SJCRH30 (cell line): ENCODE measurements at places on chromosomes 5 and 9. TPM values are rescaled to one million over a fixed set of nuclear protein-coding genes. Genes with fewer than 3 reads are reported as not detected.

ECM2 gene
- not detected in 2 replicates for total RNA-seq

GABRB2 gene
- total RNA-seq: not detected in 2 replicates

PCDHGB2 gene
- total RNA-seq: 8.9 and 9.8 TPM in 2 replicates

FOXD4L4 gene
- total RNA-seq: 0.53 and 0.59 TPM in 2 replicates

SCGB3A2 gene
- total RNA-seq: not detected in 2 replicates

MZB1 gene
- total RNA-seq: 0.24 TPM in 1 of 2 replicates, not detected in the other

TOPORS gene
- 29.1 and 32.1 TPM in 2 replicates for total RNA-seq

PLPP1 gene
- 31.3 and 35.1 TPM in 2 replicates for total RNA-seq

- DNase-seq: no peak
- H3K4me3 ChIP-seq: no peak overlapping the region
- H3K4me1 ChIP-seq: no peaks in the 10 kb centered on the region
- H3K27ac ChIP-seq: no peak overlapping the region
- no peaks in the 10 kb centered on the region for H3K36me3 ChIP-seq
- no peaks in the 10 kb centered on the region for H3K27me3 ChIP-seq
Measured at GRCh38 chr5:3778000-3778550, 182.4 kb downstream of the IRX1 start.

DNA sequence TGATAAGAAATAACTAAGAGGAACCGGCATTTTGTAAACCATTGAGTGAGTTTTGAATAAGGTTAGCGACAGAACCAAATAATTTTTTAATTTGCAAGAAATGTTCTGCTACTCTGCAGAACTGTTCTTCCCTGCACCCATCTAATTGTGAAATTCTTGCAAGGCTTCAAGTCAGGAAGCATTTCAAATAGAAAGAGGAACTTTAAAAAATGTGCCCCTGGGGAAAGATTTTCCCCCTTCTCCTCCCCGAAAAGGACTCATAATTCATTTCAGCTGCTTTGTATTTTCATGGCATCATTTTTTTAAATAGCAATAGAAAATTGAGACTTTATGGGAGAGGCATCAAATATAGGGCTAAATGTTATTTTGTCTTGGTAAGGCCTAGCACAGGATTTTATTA, 180.9 kb upstream of the ANKRD55 start:
- H3K27ac ChIP-seq: no peak overlapping the region
- no peak overlapping the region for H3K4me3 ChIP-seq

DNA sequence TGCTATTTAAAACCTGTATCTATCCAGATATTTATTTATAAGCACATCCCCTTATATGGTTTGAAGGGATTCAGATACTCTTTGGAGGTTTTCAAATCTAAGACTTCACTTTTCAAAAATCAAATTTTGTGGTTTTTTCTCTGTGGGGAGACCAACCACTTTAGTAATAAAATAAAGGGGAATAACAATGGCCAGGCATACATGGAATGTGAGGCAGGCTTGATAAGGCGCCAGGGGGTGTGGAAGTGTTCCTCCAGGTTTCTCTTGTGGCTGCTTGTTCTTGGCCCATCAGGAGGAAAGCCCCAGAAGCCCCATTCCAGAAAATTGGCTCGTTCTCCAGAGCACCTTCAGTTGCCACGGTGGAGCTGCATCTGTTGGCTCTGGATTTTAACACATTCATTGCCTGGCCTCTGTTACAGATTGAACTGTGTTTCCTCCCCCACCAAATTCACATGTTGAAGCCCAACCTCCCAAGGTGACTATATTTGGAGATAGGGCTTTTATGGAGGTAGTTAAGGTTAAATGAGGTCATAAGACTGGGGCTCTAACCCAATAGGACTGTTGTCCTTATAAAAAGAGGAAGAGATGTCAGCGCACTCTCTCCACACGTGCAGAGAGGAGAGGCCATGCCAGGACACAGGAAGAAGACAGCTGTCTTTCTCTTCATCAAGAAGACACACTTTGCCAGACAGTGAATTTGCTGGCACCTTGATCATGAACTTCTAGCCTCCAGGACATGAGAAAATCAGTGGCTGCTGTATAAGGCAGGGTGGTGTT, 195.9 kb downstream of the TMEM38B start:
- no peaks in the 10 kb centered on the region for H3K27me3 ChIP-seq
- no peak overlapping the region for H3K27ac ChIP-seq
- no peak for DNase-seq
- H3K4me3 ChIP-seq: no peak overlapping the region
- peaks cover 6% of the 10 kb centered on the region for H3K4me1 ChIP-seq
- no peaks in the 10 kb centered on the region for H3K36me3 ChIP-seq

DNA sequence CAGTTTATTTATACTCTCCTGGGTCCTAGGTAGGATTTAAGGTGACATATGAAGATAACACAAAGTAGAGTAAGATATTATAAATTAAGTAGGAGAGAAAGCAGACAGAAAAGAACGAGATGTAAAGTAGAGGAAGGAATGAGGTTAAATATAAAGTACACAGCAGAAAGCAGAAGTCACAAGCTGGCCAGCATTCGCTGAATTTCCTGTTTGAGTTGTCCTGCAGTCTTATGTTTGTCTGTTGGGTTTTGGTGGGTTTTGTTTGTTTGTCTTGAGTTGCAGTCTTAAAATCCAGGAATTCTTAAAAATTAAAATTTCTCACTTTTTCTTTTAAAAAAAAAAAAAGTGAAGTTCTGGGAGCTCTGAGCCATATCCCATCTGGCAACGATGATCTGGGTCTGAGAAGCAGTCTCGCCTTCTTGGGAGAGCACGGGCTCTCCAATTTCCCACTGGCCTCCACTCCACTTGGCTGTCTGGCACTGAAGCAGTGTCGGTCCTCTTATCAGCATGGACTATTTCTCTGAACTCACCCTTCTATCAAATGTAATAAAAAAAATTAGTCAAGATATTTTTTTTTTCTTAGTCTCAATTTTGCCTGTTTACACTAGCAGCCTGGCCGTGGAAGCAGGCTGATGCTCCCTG, 2.0 kb downstream of the S100Z start:
- no peaks in the 10 kb centered on the region for H3K4me1 ChIP-seq
- H3K27ac ChIP-seq: no peak overlapping the region
- H3K4me3 ChIP-seq: no peak overlapping the region
- no peaks in the 10 kb centered on the region for H3K27me3 ChIP-seq
- DNase-seq: no peak

DNA sequence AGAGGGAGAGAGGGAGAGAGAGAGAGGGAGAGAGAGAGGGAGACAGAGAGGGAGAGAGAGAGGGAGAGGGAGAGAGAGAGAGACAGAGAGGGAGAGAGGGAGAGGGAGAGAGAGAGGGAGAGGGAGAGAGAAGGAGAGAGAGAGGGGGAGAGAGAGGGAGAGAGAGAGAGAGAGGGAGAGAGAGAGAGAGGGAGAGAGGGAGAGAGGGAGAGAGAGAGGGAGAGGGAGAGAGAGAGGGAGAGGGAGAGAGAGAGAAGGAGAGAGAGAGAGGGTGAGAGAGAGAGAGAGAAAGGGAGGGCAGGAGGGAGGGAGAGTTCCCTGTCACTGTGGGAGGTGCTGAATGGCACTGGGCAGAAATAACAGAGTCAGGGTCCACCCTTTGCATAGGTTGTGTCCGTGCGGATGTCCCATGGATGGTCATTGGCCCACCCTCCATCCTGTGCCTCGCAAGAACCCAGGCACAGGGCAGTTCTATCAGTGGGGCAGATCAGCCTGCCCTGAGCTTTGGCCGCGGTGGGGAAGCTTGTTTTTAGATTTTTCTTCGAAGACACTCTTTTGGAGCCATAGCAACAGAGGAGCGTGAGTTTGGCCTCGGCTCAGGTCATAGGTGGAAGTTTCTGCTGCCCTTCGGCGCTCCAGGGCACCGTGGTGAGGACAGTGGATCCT, 30.1 kb downstream of the ADAMTSL2 start:
- peaks cover 19% of the 10 kb centered on the region for H3K4me1 ChIP-seq
- H3K27me3 ChIP-seq: no peaks in the 10 kb centered on the region
- no peak for DNase-seq
- no peak overlapping the region for H3K27ac ChIP-seq
- no peak overlapping the region for H3K4me3 ChIP-seq
- H3K36me3 ChIP-seq: no peaks in the 10 kb centered on the region

DNA sequence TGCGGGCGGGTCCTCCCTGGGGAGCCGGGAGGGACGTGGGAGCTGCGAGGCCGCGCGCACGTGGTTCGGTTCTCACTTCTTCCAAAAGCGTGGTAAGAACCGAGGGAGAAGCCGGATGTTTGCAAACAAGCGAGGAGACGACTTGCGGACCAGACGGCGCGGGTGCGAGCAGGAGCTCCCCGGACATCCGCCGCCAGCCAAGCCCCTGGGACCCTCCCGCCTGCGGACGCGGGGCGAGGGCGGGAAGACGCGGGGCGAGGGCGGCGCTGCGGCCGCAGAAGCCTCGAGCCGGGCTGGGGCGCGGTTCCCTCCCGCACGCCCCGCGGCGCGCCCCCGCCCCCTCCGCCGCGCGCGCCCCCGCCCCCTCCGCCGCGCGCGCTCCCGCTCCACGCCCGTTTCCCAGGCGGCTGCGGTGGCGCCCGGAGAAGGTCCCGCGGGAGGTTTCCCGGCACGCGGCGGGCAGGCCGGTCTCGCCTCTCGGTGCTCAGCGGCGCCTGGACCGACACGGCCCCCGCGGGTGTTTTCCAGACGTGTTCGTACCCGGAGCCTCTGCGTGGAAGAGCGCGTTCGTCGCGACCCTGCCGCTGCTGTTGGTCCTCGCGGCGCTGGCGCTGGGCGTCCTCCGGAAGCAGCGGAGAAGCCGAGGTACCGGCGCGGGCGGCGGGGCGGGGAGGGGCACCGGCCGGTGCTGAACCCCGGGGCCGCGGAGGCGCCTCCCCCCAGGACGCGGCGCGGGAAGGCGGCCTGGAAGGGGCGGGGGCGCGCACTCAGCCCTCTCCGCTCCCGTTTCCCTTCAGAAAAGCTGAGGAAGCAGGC, 12.8 kb downstream of the BTNL9 start:
- H3K4me3 ChIP-seq: no peak overlapping the region
- H3K36me3 ChIP-seq: no peaks in the 10 kb centered on the region
- H3K27me3 ChIP-seq: no peaks in the 10 kb centered on the region
- DNase-seq: no peak

- no peaks in the 10 kb centered on the region for H3K36me3 ChIP-seq
- no peak for DNase-seq
- H3K27me3 ChIP-seq: no peaks in the 10 kb centered on the region
- H3K4me3 ChIP-seq: no peak overlapping the region
Measured at GRCh38 chr5:320524-321229, 837 bp upstream of the AHRR start.

- H3K4me1 ChIP-seq: no peaks in the 10 kb centered on the region
- no peak overlapping the region for H3K27ac ChIP-seq
- no peak for DNase-seq
- no peaks in the 10 kb centered on the region for H3K36me3 ChIP-seq
- H3K4me3 ChIP-seq: no peak overlapping the region
Measured at GRCh38 chr5:109299557-109299956, 110.2 kb downstream of the PJA2 start.

DNA sequence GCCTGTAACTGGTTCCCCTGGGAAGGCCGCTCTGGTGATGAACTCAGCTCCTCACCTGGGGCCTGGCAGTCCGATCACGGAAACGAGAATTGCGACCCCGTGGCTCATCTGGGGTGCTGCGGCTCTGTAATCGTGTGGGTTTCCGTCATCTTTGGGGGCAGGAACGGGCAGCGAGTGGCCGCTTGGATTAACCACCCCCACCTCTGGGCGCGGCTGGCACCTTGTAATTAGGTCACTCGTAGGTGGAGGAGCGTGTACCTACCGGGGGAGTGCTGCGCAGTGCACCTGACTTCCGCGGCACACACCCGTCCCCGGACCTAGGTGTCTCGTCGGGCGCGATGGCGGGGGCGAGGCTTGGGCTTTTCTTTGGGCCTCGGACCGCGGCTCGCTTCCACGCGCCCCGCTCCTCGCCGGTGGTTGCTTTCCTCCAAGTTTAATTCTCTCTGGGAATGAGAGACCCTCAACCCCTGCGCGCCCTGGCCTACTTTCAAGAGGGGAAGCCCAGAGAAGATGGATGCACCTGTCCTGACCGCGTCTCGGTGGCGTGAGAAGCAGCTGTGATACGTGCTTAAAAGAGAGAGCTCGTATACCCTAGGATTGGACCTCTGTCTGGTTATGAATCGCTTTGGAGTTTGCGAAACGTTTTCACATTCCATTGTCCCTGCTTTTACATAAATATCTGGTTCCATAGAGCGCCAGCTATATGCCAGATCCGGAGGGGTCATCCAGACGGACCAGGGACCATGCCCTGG, 744 bp upstream of the PPP2CA start:
- peaks cover 14% of the 10 kb centered on the region for H3K36me3 ChIP-seq
- peak; percentile 19 for DNase-seq
- peak overlapping the region; percentile 99 for H3K4me3 ChIP-seq
- peak overlapping the region; percentile 98 for H3K27ac ChIP-seq

DNA sequence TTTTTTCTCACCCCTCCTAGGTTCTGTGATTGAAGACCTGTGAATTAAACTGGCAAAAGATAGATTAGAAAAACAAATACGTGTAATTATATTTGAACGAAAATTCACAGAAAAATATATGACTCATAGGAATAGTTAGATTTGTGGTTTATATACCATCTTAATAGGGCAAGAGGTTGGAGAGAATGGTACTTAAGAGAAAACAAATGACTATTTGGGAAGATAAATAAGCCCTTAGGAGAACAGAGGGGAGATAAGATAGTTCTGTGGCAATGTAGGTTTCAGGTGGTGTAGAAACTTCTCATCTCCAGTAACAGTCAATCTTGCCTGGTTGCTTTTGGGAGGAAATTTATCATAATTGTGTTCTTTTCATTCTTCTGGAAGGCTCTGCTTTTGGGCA, 122.0 kb downstream of the PRDM9 start:
- no peaks in the 10 kb centered on the region for H3K36me3 ChIP-seq
- no peak overlapping the region for H3K27ac ChIP-seq
- DNase-seq: no peak

GRCh38 chr5:89282554-89283510, 399.8 kb upstream of the MEF2C start:
- no peaks in the 10 kb centered on the region for H3K27me3 ChIP-seq
- no peak overlapping the region for H3K27ac ChIP-seq

DNA sequence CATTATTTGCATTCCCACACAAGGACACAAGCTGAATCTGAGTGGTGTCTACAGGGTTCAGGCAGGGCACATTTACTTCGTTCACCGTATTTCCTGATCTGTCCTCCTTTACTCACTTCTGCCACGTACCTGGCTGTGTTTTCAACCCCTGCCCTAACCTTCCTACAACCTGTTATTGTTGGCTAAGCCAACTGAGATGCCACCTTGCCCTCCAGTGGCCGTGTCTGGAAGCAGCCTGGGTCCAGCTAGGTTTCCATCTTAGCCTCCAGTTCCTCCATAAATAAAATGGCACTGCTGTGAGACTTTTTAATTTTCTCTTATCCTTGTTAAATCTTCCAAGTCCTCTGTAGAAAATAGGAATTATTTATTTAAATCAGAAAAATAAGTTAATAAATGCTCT, 64.8 kb downstream of the ATP10B start:
- no peak for DNase-seq
- H3K4me3 ChIP-seq: no peak overlapping the region
- H3K36me3 ChIP-seq: no peaks in the 10 kb centered on the region
- H3K27me3 ChIP-seq: no peaks in the 10 kb centered on the region
- H3K27ac ChIP-seq: no peak overlapping the region

GRCh38 chr5:139205586-139205985, 7.4 kb upstream of the SIL1 start:
- DNase-seq: no peak
- H3K27me3 ChIP-seq: no peaks in the 10 kb centered on the region
- no peak overlapping the region for H3K4me3 ChIP-seq
- no peaks in the 10 kb centered on the region for H3K4me1 ChIP-seq
- H3K27ac ChIP-seq: no peak overlapping the region
